ENCODE measurements at places on chromosomes 13 and 19.

- peak; percentile 32 for DNase-seq
Observed at GRCh38 chr19:18274781-18275356, 617 bp upstream of the IQCN start.

- DNase-seq: peak; percentile 48
Observed at GRCh38 chr13:52348983-52349780, 56.8 kb downstream of the THSD1 start.

- DNase-seq: no peak
Observed at GRCh38 chr19:29893606-29894284, 48.3 kb upstream of the URI1 start.

GRCh38 chr19:36891768-36892357 lies 24.2 kb downstream of the ZNF829 start:
- no peak for DNase-seq

GRCh38 chr13:49023431-49023830 lies 47.7 kb downstream of the FNDC3A start:
- no peak for DNase-seq

- peak; percentile 84 for DNase-seq
Observed at GRCh38 chr13:114129649-114130062, 2.8 kb downstream of the RASA3 start.

GRCh38 chr13:38921081-38921480 lies 69.5 kb downstream of the STOML3 start:
- no peak for DNase-seq

DNA sequence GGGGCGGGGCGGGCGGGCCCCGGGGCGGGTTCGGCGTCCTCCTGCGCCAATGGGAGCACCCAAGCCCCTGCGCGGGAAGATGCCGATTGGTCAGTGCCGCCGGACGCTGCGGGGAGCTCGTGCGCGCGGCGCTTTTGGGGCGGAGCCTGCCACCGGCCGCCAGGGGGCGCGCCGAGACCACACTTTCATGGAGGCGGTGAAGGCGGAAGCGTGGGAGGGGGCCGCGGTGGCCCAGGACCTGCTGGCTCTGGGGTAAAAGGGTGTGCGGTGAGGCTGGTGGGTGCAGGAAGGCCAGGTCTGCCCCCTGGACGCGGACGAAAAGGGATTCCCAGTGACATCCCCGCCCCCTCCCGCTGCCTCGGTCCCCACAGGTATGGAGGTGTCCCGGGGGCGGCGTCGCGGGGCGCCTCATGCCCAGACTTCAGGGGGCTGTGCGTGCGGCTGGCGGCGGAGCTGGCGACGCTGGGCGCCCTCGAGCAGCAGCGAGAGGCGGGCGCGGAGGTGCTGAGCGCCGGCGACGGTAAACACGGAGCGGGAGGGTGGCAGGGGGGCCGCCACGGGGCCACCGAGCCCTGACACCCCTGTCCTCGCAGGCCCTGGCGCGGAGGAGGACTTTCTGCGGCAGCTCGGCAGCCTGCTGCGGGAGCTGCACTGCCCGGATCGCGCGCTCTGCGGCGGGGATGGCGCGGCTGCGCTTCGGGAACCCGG lies at the start of gene FAM98C:
FAM98C (plus strand) TSS at position 127 of the 708 bp plus-strand sequence; CDS start at position 188, 61 bp downstream.
- no peak for DNase-seq

DNA sequence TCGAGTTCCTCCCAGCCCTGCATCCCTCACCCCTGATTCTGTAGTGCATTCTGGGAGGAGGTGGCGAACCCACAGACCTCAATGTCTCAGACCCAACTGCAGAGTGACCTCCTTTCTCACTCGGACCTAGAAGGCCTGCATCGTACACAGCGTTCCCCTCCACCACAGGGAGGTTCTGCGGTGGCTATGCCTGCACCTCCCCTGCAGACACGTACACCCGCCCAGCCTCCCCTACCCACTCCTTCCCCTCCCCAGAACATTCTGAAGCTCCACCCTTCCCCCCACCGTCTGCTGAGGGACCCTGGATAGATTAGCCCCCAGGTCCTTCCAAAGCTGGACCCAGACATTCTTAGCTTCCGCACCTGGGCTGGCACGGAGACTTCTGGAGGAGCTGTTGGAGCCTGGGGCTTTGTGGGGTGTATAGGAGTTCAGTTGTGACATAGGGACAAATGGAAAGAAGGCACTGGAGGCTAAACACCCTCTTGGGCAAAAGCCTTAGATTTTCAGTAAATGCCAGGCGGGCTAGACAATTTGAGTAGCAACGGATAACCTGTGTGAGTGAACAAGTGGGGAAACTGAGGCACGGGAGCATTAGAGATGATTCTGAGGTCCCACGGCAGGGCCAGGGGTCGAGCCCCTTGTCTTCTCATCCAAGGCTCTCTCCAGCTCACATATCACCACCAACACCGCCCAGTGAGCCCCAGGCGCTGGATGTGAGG lies 420 bp upstream of the FSD1 start:
- DNase-seq: peak; percentile 48

DNA sequence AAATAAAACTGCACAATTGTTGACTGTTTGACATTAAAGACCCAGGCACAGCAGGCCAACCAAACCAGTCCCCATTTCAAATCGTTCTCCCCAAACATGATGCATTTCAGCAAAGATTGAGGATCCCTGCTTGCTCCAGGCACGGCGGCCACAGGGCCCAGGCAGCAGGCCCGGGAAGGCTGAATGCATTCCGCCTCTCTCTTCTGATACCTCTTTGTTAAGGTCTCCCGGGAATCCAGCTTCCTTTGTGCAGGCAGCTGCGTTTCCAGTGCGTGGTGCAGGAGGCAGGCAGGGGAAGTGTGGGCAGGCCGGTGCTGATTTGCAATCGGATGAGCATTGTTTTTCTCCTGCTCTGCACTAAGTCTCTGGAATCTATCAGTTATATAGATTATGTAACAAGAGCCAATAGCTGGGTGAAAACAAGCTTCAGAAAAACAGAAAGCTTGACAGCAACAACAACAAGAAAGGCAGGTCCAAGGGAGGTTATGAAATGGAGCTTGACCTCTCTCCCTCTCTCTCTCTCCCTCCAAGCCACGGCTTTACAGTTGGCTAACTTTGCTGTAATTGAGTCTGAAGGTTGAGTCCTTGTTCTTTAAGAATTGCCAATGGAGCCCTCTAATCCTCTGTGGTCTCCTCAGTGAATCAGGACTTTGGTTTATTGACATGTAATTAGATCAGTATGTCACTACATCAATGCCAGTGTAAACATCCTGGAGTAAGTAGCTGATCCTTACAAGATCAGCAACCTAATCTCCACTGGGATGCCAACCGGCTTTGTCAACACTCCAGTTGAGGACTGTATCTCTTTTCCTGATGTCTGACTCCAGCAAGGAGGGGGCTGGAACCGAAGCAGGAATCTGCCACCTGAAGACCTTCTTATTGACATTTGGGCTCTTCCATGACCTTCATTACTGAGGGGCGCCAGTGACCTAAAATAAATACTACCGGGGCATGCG lies 338.0 kb downstream of the TEX29 start:
- no peak for DNase-seq

DNA sequence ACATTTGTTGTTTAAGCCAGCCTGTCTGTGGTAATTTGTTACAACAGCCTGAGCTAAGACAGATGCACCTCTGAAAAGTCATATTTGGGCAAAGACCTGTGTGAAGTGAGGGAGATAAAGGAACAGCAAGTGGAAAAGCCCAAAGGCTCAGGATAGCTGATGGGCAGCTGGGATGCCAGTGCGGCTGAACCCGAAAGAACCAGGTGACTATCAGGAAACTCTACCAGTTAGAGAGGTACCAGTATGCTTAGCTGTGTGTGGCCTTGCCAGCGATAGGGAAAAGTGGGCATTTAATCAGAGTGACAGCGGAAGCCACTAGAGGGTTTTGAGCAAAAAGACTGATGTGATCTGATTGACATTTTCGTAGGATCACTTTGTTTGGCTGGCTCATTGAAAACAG lies 764.8 kb upstream of the GPC6 start:
- no peak for DNase-seq

DNA sequence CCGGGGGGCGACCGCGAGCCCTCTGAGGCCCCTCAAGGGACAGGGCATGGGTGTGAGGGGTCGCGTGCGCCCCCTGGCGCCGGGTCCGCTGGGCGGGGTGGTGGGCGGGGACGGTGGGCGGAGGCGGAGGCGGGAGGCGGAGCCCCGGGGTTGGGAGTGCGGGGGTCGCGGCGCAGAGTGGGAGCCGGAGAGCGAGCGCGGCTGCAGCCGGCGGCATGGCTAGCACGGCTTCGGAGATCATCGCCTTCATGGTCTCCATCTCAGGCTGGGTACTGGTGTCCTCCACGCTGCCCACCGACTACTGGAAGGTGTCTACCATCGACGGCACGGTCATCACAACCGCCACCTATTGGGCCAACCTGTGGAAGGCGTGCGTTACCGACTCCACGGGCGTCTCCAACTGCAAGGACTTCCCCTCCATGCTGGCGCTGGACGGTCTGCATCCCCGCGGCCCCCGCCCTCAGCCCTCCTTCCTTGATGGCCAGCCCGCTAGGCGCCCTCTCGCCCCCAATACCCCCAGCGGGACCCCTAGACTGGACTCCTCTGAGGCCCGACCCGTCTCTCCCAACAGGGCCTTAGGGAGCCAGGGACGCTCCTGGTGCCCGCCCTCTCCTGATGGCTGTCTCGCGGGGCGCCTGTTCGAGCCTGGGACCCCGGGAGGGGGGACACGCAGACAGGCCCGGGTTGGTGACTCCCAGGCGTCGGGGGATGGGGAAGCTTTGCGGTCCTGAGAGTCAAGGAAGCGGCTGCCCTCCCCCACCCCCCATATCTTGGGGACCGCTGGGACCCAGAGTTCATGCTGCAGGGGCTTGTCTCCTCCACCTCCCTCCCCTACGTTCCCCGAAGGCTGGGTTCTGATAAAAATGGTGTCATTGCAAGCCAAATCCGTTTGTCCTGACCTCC lies at the start of gene CLDN10:
CLDN10 (plus strand) TSS at position 182 of the 903 bp plus-strand sequence; CDS start at position 216, 34 bp downstream.
- DNase-seq: peak; percentile 10

GRCh38 chr19:31223740-31224534 lies 125.3 kb downstream of the TSHZ3 start:
- no peak for DNase-seq

DNA sequence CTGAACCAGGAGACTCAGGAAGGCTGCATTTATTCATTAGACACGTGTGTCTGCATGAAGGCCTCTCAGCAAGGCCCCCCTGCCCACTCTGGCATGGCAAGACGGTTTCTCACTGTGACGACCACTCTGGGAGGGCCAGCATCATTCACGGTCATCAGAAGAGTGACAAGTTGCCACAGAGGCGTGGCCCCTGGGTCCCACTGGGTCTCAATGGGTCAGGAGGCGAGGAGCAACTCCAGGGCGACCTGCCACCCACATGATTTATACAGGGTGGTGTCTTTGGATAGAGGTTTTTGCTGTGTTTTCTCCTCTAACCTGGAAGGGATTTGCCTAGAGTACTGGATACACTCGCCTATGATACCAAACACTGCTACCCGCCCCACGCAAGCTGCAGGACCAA lies 60.7 kb downstream of the KLF2 start:
- DNase-seq: no peak

- DNase-seq: no peak
Observed at GRCh38 chr13:70027551-70027950, 80.1 kb upstream of the ATXN8OS start.

DNA sequence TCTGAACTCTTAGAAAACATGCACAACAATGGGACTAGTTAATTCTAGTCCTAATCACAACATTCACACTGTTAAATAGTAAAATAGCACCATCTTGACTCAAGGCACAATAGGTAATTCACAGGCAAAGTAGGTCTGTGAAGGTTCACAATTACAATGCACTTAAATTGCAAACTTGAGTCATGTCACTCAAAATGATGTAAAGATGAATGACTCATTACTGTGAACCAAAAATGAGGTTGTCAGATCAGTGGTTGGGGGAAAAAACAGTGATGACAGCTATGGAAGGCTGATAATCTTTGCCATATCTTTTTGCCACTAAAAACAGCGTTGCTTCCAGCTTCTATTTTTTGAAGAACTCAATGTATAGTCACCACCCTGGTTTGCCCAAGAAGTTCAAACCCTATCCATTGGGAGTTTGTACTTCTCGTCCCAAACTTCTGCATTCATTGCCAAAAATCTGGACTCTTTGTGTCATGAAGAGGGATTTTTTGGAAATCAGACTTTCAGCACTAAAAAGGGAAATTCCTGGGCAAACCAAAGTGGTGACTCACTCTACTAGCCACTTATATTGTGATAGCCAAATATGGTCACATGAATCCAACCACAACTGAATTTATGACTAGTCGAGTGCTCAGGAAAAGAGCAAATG lies 200.9 kb upstream of the TMTC4 start:
- peak; percentile 35 for DNase-seq

Measured in activated CD8-positive, alpha-beta T cell treated with anti-CD3 and anti-CD28 coated beads for 36 hours (primary cell).